GM23248 (cell line): ENCODE measurements at places on chromosomes 1 and 21.

DNA sequence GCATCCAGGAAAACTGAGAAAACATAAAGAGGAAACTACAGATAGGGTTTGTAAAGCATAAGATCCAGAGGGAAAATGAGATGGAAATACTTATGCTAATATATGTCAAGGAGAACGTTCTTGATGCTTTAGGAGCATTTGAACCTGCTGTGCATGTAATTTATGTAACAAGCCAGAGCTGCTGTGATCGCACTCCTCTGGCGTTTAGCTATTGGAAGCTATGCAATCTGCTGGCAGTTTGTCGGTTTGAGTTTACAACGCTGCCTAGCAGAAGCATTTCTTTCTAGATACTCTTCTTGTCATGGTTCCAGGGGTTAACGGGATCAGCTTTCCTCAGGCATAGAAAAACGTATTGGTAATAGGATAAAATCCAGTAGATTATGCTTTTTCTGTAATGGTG lies 182.7 kb downstream of the KCNH1 start:
- no peak for DNase-seq

DNA sequence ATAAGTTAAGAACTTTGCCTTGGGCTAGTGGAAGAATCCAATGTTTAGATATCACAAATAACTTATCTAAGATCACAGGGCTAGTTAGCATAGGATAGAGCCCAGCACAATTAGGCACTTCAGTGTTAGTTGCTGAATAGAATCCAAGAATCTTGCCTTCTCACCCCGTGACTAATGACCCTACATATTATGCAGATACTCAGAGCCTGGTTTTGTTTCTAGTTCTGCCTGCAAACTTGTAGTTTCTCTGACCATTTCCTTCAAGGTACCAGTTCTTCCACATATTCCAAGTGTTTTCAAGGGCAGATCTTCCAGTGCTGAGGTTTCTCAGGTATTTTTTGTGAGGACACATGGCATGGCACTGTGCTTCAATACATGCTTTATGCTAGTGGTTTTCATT lies 239.3 kb downstream of the KCNK2 start:
- DNase-seq, result peak; percentile 11

DNA sequence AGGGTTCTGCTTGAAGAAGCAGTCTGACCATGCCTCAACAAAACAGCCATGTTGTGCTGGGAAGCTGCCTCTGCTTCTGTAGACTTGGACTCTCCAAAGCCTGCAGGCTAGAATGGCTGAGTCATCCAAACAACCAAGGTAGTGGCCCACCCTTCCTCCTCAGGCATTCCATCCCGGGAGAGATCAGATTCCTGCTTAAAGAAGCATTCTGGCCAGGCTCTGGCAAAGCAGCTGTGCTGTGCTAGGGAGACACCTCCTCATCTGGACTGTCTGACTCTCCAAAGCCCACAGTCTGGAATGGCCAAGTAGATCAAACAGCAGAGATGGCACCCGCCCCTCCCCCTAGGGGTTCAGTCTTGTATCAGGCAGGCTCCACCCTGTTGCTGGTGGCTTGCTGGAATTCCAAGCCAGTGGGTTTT lies 38.3 kb upstream of the F3 start:
- DNase-seq, result peak; percentile 95

- DNase-seq, result no peak
These were observed 1.6 kb downstream of the TNNI1 start for GRCh38 chr1:201419746-201420607.

DNA sequence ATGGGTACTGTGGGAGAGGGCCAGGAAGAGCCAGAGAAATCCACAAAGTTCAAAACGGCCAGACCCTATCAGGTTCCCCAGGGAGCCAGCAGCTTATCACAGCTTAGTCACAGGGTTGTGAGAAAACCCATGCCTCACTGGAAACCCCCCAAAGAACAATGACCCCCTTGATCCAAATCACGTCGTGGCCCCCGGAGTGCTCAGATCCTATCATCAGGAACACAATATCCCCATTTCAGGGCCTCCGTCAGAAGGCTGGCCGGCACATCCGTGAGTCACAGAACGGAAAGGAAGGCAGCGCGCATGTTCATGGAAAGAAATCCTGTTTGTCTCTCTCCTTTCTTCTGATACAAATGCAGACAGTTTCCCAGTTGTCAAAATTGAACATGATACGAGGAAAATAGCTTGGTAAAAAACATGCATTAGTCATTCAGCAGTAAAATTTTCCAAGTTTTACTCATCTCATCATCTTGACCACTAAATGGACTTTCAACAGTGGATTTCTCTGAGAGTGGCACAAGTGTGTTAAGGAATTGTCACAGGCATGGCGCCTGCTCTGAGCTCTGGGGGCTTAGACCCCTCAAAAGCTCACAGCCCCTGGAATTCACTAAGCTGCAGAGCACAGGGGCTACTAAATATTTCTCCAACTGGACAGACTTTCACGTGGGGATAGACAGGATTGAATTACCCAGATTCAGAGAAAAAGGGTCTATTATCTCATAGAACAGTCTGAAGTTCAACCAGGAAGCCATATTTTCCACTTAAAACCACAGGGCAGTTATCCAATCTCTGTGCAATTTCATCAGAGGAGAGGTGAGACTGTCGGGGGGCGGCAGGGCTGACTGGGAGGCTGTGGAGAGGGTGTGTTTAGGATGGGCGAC lies 124.8 kb downstream of the RIPK4 start:
- DNase-seq, result peak; percentile 95

GRCh38 chr21:29148530-29148929 lies 18.1 kb downstream of the MAP3K7CL start:
- DNase-seq, result peak; percentile 87
